ENCODE measurements at places on chromosomes 7 and 10.

DNA sequence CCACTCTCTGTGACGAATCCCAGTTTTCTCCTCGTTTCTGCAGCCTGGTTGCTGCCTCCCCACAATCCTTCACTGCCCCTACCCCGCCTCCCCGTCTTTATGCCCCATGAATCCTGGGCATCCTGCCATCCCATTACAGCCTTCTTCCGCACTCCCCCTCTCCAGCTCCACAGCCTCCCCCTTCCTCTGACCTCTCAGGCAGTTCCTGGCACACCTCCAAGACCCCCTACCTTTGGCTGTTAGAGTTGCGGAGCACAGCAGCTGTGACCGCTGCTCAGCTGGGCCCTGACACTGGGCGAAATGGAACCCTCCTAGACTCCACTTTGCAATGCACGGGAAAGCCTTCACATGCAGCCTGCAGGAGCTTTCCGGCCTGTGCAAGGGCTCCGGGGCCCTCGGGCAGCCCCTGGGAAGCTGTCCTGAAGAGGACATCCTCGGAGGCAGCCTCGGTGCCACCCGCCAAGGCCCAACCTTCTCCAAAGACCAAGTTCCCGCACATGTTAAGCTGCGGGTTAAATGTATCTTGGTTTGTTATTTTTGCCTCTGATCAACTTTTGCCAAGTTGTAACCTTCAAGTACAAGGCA, 400.7 kb upstream of the MKI67 start:
- DNase-seq = no peak

GRCh38 chr7:73954181-73954580, 73.8 kb upstream of the ELN start:
- DNase-seq = no peak

DNA sequence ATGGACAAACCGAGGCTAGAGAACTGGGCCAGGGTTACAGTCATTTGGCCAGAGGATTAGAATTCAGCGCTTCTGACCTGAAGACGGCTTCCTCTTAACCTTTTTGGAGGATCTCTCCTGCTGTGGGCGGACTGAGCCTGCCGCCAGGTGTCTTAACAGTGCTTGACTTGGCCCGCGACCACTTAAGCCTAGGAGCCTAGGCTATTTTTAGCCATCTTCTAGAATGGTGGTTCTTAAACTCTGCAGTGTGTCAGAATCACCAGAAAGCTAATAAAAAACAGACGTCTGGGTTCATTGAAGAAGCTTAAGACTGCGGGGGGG, 722 bp downstream of the MDH2 start:
- no peak for DNase-seq

DNA sequence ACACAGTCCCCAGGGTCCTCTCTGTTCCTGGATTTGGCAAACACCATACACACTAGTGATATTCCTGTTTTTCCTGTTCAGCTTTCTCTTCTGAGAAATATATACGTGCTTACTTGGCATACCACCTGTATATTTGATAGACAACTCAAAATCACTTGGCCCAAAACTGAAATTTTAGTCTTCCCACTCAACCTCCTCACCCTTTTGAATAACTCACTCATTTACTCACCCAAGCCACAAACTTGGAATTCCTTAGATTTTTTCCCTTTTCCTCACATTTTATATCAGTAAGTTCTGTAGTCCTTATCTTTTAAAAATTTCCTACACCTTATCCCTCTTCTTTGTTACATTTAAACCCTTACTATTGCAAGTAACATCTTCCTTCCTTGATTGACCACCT, 143.4 kb downstream of the PPP1R3A start:
- DNase-seq = no peak

GRCh38 chr10:32955790-32956189, 2.2 kb downstream of the ITGB1 start:
- no peak for DNase-seq

- DNase-seq = no peak
Measured at GRCh38 chr7:3455806-3456595, 154.9 kb downstream of the SDK1 start.

GRCh38 chr10:98272245-98272644, 4.3 kb upstream of the LOXL4 start:
- DNase-seq = no peak

DNA sequence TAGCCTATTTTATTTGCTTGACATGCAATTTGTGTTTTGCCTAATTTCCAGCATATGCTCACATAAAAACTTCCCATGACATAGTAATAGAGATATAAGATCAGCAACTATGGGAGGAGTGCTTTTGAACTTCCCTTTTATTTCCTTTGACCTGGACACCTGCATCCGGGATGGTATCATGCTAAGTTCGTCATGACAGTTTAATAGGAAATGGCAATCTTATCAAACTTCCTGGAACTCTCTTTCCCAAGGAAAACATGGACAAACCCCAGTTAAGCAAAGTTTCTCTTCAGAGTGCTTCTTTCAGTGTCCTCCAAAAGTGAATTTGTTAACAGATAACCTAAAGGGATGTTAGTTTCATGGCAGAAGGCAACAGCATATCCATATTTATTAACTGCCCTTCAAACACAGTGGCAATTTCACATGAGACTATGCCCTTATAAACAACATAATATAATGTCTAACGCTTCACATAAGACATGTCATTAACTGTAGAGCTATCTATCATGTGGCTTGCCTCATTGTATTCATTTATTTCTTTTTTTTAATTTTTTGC, 474.7 kb upstream of the SEMA3A start:
- no peak for DNase-seq

DNA sequence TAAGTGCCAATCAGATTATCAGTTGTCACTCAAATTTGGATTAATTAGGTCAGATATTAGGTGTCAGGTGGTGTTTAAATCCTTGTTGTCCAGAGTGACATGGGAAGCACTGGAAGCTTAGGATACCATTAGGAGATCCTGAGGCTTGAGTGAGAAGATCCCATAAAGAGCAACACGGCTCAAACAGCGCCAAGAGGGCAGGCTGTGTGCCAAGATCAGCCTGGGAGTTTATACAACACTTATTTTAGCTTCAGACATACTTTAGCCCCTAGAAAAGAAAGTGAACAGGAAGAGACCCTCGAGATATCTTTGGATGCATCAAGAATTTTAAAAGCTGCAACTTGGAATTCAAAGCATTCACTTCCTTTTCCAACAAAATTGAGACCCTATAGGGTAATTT, 14.2 kb upstream of the ACTA2 start:
- no peak for DNase-seq

- no peak for DNase-seq
Measured at GRCh38 chr7:5343884-5344283, 61.1 kb downstream of the SLC29A4 start.

- no peak for DNase-seq
Measured at GRCh38 chr10:45558425-45558824, 114.1 kb downstream of the ZFAND4 start.

DNA sequence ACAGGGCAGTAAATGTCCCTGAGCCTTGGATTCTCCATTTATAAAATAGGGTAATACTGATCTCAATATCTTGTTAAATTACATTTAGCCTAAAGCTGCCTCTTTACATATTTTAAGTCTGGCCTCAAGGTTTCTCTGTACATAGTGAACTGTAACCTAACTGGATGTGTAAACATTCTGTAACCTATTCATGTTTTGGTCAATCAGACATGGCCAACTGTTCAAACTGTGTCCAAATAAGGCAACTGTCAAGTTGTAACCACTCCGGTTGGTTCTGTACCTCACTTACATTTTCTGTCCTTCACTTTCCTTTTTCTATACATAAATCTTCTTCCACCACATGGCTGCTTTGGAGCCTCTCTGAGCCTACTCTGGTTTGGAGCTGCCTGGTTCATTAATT, 107.1 kb upstream of the ITGB1 start:
- DNase-seq = no peak

DNA sequence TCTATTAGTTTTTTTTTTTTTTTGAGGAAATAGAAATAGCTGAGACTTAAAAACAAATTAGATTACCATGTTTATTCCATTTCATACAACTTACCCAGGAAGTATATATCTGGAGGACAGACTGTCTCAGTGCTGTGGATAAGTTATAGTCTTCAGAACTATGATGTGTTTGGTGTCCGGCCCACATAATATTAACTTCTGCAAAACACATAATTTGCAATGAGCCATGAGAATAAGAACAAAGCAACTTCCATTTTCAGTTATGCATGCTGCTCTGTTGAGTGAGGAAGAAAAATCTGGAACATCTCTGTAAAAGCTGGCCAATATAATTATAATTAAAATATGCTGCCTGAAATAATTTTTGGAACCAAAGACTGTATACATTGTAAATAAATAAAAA, 130.9 kb downstream of the AGMO start:
- DNase-seq = no peak

Measured in stimulated activated CD4-positive, alpha-beta T cell treated with anti-CD3 and anti-CD28 coated beads, Interleukin-12 subunit alpha, Interleukin-12 subunit beta, amount 100 ng/mL, for 48 hours (primary cell).